ENCODE measurements at places on chromosomes 7 and 10. TPM values are rescaled to one million over a fixed set of nuclear protein-coding genes. Genes with fewer than 3 reads are reported as not detected.

DNA sequence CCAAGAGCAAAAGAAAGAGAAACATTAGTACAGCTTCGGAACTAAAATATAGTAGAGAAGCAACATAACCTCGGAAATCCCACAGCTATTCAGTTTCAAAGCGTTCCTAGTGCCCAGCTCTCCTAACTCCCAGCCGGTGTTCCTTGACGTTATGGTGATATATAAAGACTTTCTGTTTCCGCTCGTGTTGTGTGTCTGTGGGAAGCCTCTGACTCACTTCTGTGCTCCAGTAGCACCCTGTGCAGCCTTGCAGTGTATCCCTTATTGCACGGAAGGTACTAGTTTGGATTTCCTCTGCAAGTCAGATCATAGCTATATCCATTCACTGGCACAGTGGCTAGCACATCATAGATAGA lies 535 bp downstream of the ASAH2B start:
- no peak for DNase-seq

ADRA2A gene
- not detected for total RNA-seq

DNA sequence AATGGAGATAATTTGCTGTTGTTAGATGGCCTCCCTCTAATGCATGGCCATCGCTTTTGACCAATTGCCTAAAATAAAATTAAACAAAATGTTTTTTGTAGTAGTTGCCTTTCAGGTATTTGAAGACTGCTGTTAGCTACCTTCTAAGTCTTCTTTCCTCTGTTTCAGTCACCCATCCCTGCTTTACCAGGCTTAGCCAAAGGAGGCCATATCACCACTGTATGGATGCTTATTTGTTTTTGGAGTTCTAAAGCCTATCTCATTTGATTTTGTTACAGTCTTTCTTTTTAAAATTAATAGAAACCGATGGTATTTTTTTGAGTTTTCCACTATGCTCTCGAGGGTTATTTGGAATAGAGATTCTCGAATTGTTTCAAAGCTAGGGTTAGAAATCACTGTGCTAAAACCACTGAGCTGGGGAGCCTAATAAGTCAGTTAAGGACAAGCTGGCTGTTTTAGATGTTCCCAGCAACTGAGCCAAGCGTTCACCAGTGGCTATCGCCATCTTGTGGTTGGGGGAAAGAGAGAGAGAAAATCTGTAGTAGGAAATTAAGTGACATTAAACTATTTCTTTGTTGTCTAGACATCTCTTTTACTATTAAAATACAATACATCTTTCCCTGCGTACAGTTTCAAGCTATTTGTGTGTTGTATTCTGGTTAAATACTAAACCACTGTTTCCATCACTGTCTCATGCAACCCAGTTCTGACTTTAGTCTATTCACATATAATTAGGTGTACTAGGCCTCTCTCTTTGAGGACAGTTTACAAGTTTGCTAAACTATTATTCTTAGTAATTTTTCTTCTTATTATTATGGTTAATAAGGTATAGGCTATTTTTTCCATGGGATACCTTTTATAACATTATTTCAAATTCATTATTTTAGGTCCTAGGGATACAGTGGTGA lies 52.2 kb downstream of the GPR158 start:
- peak; percentile 39 for DNase-seq

KCP gene
- 5.1 TPM for total RNA-seq

GRCh38 chr7:12594122-12594897 lies 23.8 kb downstream of the SCIN start:
- no peak for DNase-seq

DNA sequence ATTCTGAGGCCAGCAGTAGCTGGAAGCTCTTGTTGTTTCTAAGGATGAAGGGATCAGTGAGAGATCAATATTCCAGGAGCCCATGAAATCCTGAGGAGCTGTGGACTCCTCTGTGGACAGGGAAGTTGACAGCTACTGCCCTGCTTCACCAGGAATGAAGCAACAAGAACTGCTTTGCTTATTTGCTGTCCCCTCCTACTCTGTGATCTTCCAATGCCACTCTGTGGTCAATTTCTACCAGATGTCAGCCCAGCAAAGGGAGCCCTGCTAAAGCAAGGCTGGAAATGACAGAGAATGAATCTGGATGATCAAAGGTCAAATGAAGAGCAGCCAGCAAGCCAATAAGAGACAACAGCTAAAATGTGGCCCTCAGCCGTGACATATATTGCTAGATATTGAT lies 227.5 kb upstream of the CHRM2 start:
- no peak for DNase-seq

PLXDC2 gene
- total RNA-seq: 4.7 TPM

Data from Caki2 (cell line).